Spinal cord (tissue), 10 donors: ENCODE measurements at places on chromosomes 6 and 20. TPM values are rescaled to one million over a fixed set of nuclear protein-coding genes. Genes with fewer than 3 reads are reported as not detected.

Gene TNF
- 0.40 TPM for polyA plus RNA-seq

Gene TPD52L1
- polyA plus RNA-seq: 21.0 TPM

Gene CST4
- not detected for polyA plus RNA-seq

Gene BHLHE23
- polyA plus RNA-seq: not detected
